ENCODE measurements at places on chromosomes 16 and 17.

DNA sequence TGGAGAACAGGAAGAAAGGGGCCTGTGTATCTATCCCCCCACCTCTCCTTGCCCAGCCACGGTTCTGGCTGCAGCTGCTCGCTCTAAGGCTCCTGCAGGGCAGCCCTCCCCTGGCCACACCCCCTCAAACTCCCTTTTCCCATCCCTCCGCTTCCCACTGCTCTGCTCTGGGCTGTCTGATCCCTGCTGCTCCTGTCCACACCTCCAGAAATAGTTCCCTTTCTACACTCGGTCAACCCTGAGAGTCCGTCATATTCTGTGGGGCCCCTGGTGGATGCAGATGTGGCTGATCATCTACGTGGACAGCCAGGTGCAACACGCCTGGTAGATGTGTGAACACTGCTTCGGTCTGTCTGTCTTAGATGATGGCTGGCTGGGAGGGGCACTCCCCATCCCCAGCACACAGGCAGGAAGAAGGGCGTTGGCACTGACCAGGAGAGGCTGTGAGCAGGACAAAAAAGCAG is 19.3 kb upstream of the KRT19 start:
- DNase-seq, result no peak

- peak; percentile 47 for DNase-seq
These were observed 166.0 kb upstream of the GSE1 start for GRCh38 chr16:85446951-85447692.

DNA sequence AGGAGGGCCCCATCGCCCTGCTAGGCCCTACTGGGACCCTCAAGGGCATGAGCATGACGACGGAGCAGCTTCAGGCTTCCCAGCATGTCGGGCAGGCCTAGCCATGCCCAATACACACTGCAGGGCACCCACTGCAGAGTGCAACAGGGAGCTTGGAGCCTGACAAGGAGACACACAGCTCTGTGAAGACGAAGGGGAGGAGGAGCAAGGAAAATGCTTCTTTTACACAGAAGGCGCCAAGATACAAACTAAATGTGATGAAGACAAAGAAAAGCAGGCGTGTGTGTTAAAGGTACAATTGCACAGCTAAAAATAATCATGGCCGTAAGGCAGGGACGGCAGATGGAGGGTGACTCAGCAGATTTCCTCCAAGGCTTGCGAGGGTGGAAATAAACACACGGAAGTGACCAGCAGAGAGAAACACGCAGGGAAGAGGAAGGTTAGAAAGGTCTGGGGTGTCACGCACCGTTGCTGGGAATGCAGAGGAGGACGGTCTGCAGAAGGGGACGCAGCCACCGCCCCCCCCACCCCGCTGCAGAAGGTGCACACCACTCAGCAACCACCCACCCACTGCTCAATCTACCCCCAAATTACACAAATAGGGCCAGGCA is 108.5 kb downstream of the ZNF778 start:
- peak; percentile 47 for DNase-seq

DNA sequence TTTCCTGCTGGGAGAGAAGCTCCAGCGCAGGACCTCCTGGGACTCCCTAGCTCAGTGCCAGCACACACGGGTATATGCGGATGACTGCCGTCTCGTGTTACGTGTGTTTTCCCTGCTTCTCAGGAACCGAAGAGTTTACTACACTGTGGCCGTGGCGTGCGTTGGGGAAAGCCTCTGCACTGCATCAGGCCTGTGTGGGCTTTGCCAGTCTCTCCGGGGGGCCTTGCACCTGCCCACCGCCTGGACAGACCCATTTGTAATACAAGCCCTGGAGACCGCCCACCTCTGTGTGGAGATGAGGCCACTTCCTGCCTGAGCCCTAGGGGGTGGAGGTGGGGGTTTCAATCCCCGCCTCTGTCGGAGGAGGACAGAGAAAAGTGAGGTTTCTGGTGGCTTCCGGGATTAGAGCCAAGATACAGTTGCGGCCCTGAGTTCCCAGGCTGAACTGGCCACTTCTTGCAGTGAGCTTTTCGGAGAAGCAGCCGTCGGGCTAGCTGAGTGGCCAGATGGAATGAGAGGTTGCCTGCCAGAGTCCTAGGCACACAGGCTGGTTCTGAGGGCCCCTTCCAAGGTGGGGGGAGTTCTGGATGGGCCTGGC is 43.4 kb upstream of the GSE1 start:
- DNase-seq, result no peak

DNA sequence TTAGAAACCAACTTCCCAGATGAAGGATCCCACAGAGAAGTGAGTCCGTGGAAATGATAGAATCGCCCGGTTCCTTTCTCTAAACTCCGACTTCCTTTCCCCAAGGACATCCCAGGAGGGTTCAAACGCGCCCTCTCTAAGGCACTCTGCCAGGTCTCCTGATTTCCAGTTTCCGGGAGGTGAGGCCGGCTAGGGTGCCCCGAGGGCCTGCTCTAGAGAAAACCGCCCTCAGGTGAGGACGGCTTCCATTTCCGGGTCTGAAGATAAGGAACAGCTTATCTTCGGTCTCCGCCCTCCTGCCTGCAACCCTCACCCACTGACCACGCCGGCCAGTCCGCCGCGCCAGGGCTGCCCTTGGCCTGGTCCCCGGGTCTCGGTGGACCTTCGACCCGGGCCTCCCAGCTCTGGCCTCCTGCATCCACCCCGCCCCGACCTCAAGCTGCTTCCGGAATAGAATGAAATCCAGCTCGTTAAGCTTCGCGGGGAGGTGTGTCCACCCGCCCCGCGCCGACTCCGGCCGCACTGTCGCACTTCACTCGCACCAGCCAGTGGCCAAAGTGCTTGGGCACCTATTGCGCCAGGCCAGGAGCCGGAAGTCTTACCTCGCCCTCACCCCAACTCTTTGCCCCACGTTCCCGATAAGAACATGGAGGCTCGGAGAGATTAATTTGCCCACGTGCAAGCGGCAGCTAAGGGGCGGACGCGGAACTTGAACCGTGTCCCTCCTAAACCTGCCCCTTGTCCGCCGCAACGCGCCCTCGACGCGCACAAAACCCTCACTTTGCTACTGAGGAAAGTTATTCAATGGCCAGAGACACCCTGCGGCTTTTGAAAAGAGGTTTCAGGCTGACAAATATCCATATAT is 836 bp upstream of the MMP15 start:
- peak; percentile 94 for DNase-seq
